ENCODE measurements at places on chromosomes 1 and 21. TPM values are rescaled to one million over a fixed set of nuclear protein-coding genes. Genes with fewer than 3 reads are reported as not detected.

The CD244 gene
- total RNA-seq, result 0.65 TPM

The GJB5 gene
- total RNA-seq, result not detected

The ABCB10 gene
- 14.6 TPM for total RNA-seq

The FLG2 gene
- not detected for total RNA-seq

The OLFML2B gene
- 2.1 TPM for total RNA-seq

The CLDN17 gene
- total RNA-seq, result not detected

The PDPN gene
- total RNA-seq, result 4.1 TPM

The MYCL gene
- total RNA-seq, result 0.81 TPM

The ZNF697 gene
- 4.7 TPM for total RNA-seq

The KCNQ4 gene
- total RNA-seq, result under 0.01 TPM

The KRTAP7-1 gene
- total RNA-seq, result not detected

The PTGER3 gene
- under 0.01 TPM for total RNA-seq

The CASQ2 gene
- total RNA-seq, result not detected

The CASQ1 gene
- not detected for total RNA-seq

The CGN gene
- not detected for total RNA-seq

The DDR2 gene
- 65.0 TPM for total RNA-seq

The IL12RB2 gene
- total RNA-seq, result not detected

The TNFAIP8L2 gene
- not detected for total RNA-seq

Data from cardiac atrium fibroblast (primary cell).